ENCODE measurements at places on chromosomes 5 and 9.
A peak's percentile ranks its signal among the peaks of the same experiment; 100 is the strongest.

- DNase-seq, result no peak
Measured at GRCh38 chr5:74183041-74183440, 457.5 kb downstream of the ENC1 start.

DNA sequence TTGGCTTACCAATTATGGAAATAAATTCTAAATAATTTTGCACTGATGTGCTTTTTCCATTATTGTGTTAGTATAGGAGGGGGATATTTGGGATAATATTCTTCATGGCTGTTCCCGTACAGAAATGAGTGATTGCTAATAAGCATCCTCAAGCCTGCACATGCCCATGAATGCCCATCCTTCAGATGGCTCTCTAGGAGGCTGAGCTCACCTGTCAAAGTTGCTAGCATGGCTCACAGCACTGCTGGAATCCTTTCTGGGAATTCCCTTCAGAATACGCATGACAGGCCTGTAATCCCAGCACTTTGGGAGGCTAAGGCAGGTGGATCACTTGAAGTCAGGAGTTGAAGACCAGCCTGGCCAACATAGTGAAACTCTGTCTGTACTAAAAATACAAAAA lies 124.1 kb downstream of the NXNL2 start:
- DNase-seq, result no peak

GRCh38 chr5:58366461-58366860 lies 93.4 kb downstream of the PLK2 start:
- DNase-seq, result no peak

DNA sequence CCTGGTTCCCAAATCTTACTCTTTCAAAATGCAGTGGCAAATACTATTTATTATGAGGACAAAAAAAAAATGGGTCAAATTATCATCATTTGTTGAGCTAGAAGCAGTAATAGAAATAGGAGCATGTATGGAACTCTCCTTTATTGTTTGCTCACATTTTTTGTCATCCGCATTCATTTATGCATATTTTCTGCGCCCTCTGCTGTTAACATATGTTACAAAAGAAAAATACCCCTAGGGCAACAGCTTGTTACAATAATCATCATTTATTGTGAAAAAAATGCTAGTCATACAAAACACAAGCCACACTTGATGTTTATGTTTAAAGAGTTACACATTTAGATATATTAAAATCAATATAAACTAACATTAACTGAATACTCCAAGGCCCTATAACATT lies 328.2 kb downstream of the TUSC1 start:
- no peak for DNase-seq

GRCh38 chr5:10420468-10420867 lies 21.2 kb upstream of the ROPN1L start:
- no peak for DNase-seq

- no peak for DNase-seq
Measured at GRCh38 chr5:56986626-56986947, 34.7 kb upstream of the MIER3 start.

DNA sequence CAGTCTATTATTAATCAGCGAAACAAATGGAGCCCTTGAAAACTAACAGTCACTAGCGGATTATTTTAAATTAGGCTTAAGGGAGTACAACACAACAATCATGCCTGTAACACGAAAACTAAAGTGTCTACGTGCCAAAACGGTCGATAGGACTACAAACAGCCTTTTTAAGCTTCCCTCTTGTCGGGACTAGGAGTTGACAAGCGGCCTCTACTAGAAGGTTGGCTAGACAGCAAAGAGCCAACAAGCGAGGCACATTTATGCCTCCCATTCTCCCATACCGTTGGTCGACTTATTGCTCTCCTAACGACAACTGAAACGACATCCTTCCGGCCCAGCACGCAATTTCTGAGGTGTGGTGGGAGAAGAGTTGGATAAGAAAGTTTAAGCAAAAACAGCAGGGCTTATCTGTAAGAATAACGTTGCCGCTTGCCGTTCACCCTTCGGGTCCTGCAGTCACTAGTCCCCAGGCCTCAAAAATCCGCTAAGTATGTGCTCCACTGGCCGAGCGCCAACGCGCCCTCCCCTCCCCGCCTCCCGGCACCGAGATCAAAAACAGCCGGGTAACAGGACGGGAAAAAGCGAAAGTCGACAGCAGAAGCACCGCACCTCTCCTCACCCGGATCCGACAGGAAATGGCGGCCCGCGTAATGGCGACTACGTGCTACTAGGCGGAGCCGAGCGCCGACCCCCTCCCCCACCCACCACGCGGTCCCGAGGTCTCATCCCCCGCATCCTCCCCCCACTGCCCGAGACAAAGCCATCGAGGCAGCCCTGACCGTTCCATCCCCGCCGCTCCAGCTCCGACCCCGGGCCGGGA lies 813 bp downstream of the HNRNPK start:
- DNase-seq, result peak; percentile 85

GRCh38 chr9:72271613-72272478 lies 93.2 kb downstream of the ZFAND5 start:
- DNase-seq, result peak; percentile 76

DNA sequence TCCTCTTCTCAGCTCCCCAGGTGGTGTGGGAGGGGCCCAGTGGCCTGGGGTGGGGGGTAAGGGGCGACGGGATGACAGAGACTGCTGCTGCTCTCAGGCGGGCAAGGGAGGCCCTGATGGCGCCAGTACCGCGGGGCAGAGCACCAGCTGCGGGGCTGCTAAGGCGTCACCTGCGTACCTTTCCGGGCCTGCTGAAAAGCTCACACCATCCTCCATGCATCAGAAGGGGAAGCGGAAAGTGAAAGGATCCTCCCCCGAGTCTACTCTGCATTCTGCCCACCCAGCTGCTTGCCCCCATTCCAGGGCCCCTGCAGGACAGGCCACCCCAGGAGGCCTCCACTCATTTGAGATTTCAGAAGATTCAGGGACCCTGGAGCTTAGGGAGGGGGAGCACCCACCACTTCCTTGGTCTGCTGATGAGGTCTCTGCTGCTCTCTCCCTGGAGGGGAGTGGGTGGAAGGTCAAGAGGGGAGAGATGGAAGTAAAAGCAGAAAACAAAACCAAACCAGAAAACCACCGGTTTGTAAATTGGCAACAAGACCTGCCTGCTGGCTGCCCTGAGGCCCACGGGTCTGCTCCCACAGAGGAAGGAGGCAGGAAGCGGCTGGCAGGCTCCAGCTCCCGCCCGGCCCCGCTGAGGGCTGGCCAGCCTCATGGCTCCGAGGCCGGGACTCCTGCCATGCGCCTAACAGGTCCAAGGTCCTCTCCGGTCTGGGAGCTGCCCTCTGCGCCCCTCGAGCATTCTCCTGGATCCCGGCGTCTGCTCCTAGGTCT lies 33.6 kb downstream of the PRRT1B start:
- DNase-seq, result no peak

- no peak for DNase-seq
Measured at GRCh38 chr9:131578021-131578420, 32.7 kb downstream of the PRRT1B start.

DNA sequence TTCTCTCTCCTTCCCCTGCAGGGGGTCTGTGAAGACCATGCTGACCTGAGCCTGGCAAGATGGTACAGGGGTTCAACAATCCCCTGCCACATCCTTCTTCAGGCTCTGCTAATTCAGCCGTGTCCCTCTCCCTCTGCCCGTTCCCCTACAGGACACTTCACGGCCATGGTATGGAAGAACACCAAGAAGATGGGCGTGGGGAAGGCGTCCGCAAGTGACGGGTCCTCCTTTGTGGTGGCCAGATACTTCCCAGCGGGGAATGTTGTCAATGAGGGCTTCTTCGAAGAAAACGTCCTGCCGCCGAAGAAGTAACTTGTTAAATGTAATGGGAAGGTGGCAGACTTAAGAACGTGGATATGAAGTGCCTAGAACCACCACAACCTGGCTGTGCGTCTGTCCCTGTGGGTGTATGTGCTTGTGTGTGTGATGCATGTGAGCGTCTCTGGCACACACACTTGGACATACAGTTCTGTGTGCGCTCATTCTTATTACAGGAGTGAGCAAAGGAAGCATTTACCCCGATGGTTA lies 6.9 kb upstream of the CCIN start:
- DNase-seq, result no peak

GRCh38 chr5:137415231-137415681 lies 83.9 kb downstream of the SPOCK1 start:
- DNase-seq, result no peak

DNA sequence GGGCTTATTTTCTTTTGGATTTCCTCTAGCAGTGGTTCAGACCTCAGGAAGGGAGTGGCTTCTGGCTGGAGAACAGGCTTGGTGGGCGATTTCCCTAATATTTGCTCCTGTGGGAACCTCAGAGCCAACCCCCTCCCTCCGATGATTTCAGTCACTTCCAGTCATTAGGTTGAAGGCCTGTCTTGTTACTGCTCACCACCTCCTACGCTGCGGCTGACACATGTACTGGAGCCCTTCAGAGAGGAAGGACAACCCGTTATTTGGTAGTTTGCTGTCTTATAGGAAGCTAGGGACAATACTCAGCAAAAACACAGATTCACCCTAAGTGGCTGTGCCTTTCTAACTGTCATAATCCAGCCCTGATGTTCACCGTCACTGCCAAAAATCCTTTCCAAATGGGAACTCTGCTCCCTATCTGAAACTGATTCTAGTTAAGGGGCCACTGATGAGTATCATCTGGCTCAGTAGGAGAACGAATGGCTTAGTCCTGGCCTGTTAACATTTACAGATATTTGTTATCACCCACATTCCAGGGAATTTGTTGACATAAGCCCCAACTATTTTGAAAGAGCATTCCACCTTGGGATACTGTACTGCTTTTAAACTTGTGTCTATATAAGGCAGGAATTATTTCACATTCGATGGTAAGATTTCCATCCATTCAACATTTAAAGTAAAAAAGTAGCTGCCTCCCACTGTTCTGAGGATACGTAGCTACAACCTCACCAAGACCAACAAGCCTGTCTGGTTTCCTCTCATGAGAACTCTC lies 29.3 kb upstream of the ANKH start:
- peak; percentile 12 for DNase-seq

- DNase-seq, result no peak
Measured at GRCh38 chr9:108400297-108400696, 455.5 kb downstream of the ACTL7B start.

- DNase-seq, result no peak
Measured at GRCh38 chr9:132283165-132283564, 71.6 kb downstream of the SETX start.

GRCh38 chr5:118722122-118723020 lies 266.0 kb downstream of the DTWD2 start:
- no peak for DNase-seq

- DNase-seq, result no peak
Measured at GRCh38 chr5:72662936-72663335, 153.5 kb upstream of the TNPO1 start.

DNA sequence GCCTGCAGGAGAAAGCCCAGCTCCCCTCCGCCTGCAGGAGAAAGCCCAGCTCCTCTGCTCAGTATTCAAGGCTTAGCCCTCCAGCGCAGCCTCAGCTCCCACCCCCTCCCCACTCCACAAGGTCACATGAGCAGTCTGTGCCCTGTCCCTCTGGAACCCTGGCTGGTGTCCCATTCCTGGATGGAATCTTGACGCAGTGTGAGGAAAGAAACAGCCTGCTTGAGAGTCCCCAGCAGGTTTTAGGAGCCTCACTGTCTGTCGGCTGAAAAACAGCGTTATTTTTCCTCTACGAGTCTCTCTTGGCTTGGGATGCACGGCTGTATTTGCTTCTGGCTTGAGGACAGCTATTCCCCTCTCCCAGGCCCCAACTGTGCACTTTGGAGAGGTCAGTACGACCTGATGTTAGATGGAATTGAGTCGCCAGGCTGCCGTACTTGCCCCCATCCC lies 210.1 kb upstream of the TRIM32 start:
- no peak for DNase-seq

DNA sequence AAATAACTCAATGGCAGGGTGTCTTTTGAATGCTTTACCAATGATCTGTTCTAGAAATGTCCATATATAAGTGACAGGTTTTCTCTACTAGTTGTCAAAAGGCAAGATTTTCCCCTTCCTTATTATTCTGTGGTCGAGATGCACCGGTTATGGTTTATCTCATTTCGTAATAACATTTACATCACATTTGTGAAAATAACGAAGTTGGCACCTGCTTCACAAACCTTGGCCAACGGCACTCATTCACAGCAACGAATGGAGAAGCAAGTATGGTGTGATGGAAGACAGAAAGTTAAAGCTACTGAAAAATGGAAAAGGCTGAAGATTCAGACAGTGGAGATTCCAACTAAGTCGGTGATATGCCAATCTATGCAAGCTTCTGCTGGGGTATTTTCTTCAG lies 235.8 kb downstream of the KCTD16 start:
- no peak for DNase-seq

DNA sequence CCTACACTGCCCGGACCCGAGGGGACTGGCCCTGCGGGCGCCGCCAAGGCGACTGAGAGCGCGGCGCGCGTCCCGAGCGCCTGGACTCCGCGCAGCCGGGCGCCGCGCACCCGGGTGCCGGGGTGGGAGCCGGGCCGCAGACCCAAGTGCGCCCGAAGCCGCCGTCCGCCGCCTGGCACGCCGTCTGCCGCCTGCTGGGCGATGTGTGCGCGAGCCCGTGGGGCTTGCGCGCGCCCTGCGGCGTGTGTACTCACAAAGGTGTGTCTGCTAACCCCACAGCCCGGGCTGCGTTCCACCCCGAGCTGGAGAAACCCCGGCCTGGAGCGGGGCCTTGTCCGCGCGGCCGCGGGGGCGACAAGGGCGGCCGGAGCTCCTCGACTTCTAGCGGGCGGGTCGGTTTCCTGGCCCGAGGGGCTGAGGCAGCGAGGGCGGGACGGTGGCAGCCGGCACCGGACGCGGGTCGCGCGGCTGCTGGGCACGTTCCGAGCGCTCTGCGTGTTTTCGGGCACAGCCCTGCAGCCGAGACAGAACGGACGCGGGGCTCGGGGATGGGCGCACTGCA lies 1.1 kb upstream of the ZSWIM6 start:
- peak; percentile 78 for DNase-seq

DNA sequence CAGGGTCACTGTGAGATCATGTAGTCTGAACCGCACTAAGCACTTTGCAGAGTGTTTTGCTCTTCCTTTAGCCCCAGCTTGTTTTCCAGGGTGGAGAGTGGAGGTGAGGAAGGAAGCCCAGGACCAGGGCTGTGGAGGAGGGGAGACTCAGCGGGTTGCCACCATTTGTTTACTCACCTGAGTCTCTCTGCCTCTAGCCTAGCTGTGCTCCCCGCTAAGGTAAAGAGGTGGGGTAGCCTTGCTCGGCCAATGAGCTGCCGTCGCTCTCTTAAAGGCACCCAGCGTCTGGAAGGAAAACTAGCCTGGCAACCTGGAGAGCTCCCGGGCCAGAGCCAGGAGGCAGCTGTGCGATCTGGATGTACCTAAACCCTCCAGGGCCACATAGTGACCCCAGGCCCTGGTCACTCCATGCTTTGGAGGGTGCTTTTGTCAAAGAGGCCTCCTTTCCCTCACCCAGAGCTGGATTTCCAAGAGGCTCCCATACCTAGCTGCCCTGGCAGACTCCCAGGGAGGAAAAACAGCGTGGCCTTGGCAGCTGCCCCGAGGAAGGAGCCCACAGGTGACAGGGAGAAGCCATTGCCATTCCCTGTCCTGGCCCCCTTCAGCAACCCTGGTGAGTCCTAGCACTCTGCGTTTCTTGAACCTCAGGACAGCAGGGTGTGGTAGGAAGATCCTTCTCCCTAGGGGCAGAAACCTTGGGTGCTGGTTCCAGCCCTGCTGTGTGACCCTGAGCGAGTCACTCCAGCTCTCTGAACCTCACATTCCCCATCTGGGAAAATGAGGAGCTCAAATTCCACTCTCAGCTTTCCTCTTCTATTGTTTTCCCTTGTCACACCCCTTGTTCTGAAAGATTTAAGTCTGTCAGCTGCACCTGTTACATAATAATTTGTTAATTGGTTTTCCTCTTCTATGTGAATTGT lies 42.4 kb upstream of the LARP1 start:
- no peak for DNase-seq

All from endothelial cell (in vitro differentiated cells).